Naive B cell (primary cell): ENCODE measurements at places on chromosomes 2 and 18.

GRCh38 chr2:47486841-47487497, 84.0 kb downstream of the MSH2 start:
- peaks cover 16% of the 10 kb centered on the region for H3K36me3 ChIP-seq
- H3K27ac ChIP-seq = peak overlapping the region; percentile 49
- H3K4me3 ChIP-seq = peak overlapping the region; percentile 12
- DNase-seq = peak; percentile 32
- H3K27me3 ChIP-seq = no peaks in the 10 kb centered on the region

DNA sequence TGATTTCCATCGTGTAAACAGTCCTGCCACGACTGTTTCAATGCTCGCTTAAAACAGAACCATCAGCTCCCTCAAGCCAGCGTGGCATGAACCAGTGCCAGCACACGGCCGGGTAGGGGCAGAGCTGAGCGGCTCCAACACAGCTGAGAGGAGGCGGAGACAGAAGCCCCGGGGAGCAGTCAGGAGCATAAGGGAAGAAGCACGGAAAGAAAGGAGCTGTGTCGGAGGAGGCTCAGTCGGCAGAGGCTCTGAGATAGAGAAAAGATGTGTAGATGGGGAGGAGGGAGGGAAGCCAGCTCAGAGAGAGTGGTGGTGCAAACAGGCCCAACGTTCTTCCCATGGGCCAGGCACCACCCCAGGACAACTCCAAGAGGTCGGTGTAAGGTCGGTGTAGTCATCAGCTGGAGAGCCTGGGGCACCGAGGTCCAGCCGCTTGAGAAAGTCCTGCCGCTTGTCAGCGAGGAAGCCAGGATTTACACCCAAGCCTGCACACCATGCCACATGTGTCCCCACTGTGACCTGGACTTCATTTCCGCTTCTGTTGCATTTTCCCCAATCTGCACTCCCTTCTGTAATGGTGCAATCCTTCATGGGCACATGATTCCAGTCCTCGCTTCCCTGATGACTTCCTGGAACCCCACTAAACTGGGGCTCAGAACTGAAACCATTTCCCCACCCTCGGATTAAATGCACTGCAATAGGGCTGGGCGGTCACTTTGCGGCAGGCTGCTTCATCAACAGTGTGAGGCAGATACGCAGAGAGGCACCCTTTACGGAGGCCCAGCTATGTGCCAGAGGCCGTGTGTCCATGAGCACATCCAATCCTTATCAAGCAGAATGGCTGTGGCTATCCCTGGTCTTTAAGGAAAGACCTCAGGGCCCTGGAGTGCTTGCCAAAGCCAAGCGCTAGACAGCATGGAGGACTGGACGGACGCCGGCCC, 43.5 kb downstream of the CYP27C1 start:
- H3K4me1 ChIP-seq = no peaks in the 10 kb centered on the region
- peaks cover 8% of the 10 kb centered on the region for H3K36me3 ChIP-seq
- H3K27me3 ChIP-seq = peaks cover 12% of the 10 kb centered on the region

- DNase-seq = no peak
- no peaks in the 10 kb centered on the region for H3K27me3 ChIP-seq
- no peaks in the 10 kb centered on the region for H3K4me1 ChIP-seq
- H3K27ac ChIP-seq = no peak overlapping the region
- H3K4me3 ChIP-seq = no peak overlapping the region
- no peaks in the 10 kb centered on the region for H3K36me3 ChIP-seq
These were observed 84.8 kb upstream of the XIRP2 start for GRCh38 chr2:166803373-166804000.

- no peak overlapping the region for H3K4me3 ChIP-seq
- no peak for DNase-seq
- H3K27me3 ChIP-seq = no peaks in the 10 kb centered on the region
- no peaks in the 10 kb centered on the region for H3K36me3 ChIP-seq
- no peaks in the 10 kb centered on the region for H3K4me1 ChIP-seq
These were observed 649.4 kb upstream of the ZEB2 start for GRCh38 chr2:145169285-145169684.

DNA sequence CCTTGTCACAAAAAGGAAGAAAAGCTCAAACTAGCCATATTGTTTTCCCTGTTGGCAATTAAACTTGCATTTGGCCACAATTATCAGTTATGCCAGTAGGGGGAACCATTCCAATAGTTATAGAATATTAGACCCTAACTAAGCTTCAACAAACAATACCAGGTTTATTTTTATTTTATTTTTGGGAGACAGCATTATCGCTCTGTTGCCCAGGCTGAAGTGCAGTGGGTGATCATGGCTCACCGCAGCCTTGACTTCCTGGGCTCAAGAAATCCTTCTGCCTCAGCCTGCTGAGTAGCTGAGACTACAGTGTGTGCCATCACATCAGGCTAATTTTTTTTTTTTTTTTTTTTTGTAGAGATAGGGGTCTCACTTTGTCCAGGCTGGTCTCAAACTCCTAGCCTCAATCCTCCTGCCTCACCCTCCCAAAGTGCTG, 102.1 kb downstream of the ATAD2B start:
- no peaks in the 10 kb centered on the region for H3K36me3 ChIP-seq
- H3K4me1 ChIP-seq = peaks cover 3% of the 10 kb centered on the region
- peak; percentile 60 for DNase-seq

GRCh38 chr18:22974001-22974400, 40.9 kb downstream of the RBBP8 start:
- no peak overlapping the region for H3K27ac ChIP-seq
- no peak for DNase-seq
- H3K4me3 ChIP-seq = no peak overlapping the region
- no peaks in the 10 kb centered on the region for H3K27me3 ChIP-seq
- peaks cover 6% of the 10 kb centered on the region for H3K4me1 ChIP-seq
- peaks cover 7% of the 10 kb centered on the region for H3K36me3 ChIP-seq

GRCh38 chr2:84919885-84920580, 14.6 kb downstream of the TMSB10 start:
- DNase-seq = peak; percentile 41
- peak overlapping the region; percentile 98 for H3K27ac ChIP-seq
- H3K4me1 ChIP-seq = peaks cover 38% of the 10 kb centered on the region
- H3K36me3 ChIP-seq = no peaks in the 10 kb centered on the region
- no peaks in the 10 kb centered on the region for H3K27me3 ChIP-seq

GRCh38 chr2:140362361-140362760, 1582.2 kb upstream of the NXPH2 start:
- no peak for DNase-seq
- H3K36me3 ChIP-seq = no peaks in the 10 kb centered on the region
- no peaks in the 10 kb centered on the region for H3K27me3 ChIP-seq
